Left hindlimb (tissue), 1 donor: ENCODE measurements at places on chromosomes 4 and X.

DNA sequence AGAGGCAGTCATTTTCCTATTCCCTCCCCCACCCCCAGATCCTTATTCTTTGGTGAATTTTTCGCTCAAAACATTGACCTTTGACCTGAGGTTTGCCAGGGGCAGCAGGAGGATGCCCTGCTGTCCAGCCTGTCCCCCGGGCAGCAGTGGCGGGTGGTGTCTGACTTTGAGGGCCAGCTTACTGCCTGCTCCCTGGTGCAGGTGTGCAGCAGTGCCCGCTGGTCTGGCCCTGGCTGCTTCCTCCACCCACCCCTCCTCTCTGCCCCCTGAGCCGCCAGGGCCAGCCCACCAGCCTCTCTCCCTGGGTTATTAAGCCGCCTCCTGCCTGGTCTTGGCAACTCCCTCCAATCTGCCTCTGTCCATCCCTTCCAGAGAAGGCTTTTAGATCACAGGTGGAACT is 40.8 kb upstream of the GRPEL1 start:
- DNase-seq: no peak

DNA sequence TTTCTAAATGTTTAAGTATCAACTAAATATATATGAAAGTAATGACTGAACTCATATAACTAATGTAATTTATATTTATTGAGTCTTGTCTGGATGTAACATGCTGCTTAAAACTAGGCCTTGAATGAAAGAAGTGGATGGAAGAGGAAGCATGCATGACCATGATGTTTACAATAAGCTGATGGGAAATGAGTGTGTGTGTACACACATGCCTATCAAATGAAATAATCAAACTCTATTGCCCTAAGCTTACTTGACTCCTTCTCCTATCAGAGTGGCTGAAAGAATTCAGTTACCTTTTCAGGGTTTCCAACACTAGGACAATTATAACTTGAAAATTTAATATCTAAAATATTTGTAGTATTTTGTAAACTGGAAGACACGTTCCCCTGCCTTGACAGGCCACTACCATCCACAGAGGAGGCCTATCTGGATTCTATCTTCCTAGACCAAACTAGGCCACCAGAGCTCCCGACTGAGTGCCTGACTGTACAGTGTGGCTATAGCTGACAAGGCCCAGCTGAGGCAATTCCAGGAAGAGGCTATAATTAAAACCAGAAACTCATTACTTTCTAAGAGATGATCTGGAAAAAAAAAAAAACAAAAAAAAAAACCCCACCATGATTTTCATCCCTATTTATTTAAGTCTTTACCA is 7.6 kb downstream of the ARSJ start:
- DNase-seq: no peak

GRCh38 chrX:105894721-105895120 is 72.4 kb downstream of the NRK start:
- no peak for DNase-seq

DNA sequence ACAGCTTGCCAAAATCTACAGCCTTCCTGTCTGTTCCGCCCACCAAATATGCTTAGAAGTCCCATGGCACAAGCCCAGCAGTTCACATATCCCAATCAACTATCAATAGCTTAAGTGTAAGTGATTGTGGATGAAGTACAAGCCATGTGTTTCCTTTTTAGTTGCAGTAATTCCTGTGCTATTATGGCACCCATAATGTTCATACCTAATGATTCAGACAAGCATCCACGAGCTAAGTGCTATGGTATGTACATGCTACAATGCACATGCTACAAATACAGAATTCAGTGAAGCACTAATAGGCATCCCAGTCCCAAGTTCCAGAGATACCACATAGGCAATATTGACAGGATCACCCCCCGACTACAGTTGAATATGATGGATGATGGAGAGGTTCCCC is 94.5 kb downstream of the PCDH19 start:
- DNase-seq: no peak

GRCh38 chr4:82785611-82786400 is 12.8 kb downstream of the SCD5 start:
- no peak for DNase-seq

- no peak for DNase-seq
Measured at GRCh38 chr4:18034099-18034498, 12.5 kb upstream of the LCORL start.

DNA sequence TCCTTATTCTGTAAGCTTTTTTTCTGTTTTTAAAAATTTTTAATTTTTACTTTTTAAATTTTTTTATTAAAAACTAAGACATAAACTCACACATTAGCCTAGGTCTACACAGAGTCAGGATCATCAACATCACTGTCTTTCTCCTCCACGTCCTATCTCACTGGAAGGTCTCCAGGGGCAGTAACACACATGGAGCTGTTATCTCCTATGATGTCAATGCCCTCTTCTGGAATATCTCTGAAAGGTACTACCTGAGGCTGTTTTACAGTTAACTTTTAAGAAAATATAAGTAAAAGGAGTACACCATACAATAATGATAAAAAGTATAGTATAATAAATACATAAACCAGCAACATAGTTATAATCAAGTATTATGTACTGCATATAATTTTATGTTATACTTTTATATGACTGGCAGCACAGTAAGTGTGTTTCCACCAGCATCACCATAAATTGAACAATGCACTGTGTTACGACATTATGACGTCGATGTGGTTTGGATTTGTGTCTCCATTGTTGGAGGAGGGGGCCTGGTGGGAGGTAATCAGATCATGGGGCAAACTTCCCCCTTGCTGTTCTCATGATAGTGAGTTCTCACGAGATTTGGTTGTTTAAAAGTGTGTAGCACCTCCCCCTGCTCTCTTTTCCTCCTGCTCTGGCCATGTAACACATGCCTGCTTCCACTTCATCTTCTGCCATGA is 21.3 kb downstream of the IL15 start:
- DNase-seq: no peak

GRCh38 chrX:16137416-16138107 is 14.2 kb downstream of the GRPR start:
- DNase-seq: no peak

GRCh38 chrX:131792789-131793462 is 230.2 kb upstream of the STK26 start:
- no peak for DNase-seq

DNA sequence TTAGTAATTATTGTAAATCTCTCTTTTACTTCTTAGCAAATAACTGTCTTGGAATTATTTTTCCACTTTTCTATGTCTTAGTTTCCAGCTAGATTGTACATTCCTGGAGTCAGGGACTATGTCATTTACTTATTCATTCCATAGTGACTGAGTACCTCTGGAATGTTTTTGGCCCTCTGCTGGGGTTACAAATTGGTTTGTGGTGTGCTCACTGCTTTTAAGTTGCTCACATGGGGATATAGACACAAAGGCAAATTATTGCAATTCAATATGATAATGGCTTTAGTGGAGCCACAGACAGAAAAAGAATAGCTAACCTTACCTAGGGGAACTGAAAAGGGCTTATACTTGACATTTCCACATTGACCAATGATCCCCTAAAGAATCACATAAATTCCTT is 63.7 kb upstream of the PDGFRA start:
- DNase-seq: no peak

DNA sequence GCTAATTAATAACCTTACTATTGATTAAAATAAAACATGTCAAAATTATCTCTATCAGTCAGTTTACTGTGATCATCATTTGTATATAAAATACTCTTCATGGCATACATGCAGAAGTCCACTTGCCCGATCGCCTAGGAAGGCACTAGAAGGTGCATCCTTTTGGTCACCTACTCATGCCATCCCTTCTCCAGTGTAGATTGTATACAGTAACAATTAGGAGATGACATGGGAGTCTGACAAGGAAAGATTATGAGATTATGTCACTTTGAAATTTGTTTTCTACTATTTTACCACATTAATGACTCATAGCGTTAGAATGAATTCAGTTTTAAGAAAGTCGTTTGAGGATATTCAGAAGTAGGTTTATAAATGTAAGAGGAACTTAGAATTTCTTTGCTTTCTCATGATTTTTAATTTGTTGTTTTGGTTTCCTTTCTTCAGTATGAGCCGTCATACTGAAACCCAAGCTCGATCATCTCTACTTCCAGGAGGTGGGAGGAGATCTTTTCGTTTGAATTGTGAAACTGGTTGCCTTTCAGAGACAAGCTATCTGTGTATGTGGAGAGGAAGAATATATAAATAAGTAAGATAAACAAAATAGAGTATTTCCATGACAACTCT is 51.1 kb upstream of the UNC5C start:
- no peak for DNase-seq

GRCh38 chr4:181529537-181529936 is 713.7 kb upstream of the TENM3 start:
- no peak for DNase-seq

- DNase-seq: no peak
Measured at GRCh38 chr4:30116401-30116800, 603.8 kb upstream of the PCDH7 start.

DNA sequence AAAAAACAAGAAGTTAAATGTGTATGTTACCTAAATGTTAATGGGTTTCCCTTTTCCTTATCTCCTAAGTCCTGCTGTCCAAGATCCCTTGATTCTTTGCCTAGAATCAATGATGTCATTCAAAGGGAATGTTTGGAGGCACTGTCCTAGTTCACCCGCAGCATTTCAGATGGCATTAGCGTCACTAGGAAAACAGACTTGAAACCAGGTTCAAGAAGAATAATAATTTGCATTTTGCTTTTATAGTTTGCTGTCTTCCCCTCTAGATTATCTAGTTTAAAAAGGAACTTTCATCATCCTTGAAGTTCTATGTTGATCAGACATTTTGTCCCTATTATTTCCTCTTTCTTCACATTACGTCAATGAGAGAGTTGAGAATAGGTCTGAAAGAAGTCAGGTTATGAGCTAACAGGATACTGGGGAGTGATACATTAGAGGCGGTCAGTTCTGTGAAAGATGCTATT is 234.1 kb upstream of the PGRMC2 start:
- DNase-seq: no peak

DNA sequence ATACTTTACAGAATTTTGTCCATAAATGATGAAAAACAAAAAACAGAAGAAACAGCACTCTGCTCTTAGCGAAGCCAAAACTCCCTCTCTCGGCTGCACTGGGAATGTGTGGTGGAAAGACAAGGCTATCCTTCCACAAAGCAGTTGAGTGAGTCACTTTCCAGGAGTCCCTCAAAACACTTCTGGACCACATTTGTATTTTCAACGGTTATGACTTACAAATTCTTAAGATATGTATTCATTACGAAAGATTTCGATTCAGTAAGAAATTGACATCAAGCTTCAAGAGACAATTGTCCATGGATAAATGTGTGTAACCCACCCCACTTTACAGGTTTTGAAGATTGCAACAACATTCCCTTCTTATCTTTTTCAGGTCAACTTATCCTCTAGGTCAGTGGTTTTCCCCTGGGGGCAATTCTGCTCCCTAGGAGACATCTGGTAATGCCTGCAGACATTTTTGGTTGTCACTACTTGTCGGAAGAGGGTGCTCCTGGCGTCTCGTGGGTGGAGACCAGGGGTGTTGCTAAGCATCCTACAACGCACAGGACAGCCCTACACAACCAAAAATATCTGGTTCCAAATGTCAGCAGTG is 66.7 kb upstream of the MTNR1A start:
- no peak for DNase-seq

GRCh38 chrX:142977128-142977914 is 48.4 kb upstream of the SPANXN4 start:
- DNase-seq: no peak

- DNase-seq: no peak
Measured at GRCh38 chrX:100863326-100863864, 10.8 kb downstream of the NOX1 start.

DNA sequence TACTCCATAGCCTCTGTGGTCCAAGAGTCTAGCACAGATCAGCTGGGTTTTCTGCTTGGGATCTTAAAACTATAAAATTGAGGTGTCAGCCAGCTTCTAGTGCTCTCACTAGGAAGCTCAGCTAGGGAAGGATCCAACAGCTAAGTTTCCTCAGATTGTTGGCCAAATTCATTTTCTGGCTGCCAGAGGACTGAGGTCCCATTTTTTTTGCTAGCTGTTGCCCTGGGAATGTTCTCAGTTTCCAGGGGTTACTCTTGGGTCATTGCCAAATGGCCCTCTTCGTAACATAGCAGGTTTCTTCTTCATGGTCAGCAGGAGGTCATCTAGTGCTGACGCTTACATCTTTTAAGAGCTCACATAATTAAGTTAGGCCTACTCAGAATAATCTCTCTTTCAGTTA is 2178.2 kb downstream of the ARAP2 start:
- no peak for DNase-seq

- DNase-seq: no peak
Measured at GRCh38 chr4:160202802-160203201, 1099.9 kb downstream of the RAPGEF2 start.

DNA sequence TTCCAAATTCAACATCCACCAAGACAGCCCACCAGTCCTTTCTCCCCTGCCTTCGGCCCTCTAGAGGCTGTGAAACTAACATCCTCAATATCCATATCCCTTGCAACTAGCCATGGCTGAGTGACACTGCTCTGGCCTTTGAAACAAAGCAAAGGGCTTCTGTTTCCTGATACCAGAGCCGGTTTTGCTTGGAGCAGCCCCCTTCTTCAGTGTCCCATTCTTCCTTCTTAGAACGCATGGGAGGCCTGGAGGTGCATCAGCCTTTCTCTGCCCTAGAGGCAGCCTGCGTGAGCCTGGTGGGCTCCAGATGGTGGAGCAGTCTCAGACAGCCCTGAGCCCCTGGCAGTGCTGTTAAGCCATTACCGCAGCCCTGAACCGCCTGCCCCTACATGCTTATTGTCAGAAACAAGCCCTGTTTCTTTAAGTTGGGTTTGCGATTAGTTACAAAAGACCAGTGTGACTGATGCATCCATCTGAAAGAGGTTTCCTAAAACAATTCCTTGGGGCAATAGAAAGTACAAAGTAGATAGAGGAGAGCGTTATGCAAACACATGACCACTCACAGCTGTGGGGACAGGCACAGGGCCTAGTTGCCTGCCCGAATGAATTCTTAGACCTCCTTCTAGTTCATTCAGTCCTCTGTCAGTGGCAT is 74.1 kb downstream of the EVC start:
- no peak for DNase-seq

- DNase-seq: no peak
Measured at GRCh38 chr4:81468678-81469077, 3.0 kb downstream of the RASGEF1B start.
